ENCODE measurements at places on chromosomes 4 and X.
A peak's percentile ranks its signal among the peaks of the same experiment; 100 is the strongest.

DNA sequence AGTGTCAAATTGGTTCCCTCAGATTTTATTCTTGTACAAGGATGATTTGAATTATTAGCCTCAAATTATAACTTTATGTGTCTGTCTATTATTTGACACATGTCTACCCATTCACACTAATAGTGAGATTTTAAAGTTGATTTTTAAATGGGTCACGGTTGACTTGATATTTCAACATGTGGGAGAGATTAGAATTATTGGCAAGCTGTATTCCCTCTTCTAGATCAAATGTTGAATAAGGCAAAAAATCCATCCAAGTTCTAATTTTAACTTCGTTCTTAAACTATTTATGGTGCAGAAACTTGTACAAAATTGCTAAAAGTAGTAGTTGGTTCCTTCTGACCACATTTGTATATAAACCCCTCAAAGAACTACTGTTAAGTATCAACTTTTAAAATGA lies 1498.0 kb downstream of the STIM2 start:
- DNase-seq = no peak

GRCh38 chrX:44747969-44748368 lies 95.9 kb upstream of the DUSP21 start:
- DNase-seq = peak; percentile 36

DNA sequence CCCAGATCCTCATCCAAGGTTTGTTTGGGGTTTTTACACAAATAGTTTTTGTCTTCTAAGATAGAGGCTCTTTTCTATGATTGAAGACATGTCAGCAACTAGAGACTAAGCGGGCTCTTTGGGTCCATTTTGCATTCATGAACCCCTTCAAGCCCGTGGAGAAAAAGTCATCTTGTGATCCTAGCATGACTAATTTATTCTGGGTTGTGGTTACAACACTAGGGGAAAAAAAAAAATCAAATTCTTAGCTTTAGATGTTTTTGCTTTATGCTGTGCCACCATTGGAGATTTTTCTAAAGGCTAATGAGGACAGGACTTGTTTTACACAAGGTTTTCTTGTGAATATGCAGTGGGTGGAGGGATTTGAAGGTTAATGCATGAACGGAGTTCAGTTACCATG lies 440.0 kb downstream of the PCDH7 start:
- no peak for DNase-seq

DNA sequence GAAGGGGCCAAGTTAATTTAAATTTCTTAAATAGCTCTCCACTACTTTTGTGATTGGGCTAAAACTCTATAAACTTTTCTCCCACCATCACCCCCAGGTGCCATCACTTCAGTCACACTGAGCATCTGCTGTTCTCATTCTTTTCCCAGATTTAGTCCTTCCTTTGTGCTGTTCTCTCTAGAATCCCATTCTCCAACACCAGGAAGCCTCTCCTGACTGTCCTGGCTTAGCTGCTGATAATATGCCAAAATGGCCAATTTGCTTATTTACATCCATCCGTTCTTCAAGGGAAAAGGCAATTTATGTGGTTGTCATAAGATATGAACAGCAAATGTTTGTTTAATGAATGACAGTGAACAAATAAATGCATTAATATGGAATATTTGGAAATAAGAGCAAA lies 44.1 kb downstream of the FGFBP1 start:
- no peak for DNase-seq

DNA sequence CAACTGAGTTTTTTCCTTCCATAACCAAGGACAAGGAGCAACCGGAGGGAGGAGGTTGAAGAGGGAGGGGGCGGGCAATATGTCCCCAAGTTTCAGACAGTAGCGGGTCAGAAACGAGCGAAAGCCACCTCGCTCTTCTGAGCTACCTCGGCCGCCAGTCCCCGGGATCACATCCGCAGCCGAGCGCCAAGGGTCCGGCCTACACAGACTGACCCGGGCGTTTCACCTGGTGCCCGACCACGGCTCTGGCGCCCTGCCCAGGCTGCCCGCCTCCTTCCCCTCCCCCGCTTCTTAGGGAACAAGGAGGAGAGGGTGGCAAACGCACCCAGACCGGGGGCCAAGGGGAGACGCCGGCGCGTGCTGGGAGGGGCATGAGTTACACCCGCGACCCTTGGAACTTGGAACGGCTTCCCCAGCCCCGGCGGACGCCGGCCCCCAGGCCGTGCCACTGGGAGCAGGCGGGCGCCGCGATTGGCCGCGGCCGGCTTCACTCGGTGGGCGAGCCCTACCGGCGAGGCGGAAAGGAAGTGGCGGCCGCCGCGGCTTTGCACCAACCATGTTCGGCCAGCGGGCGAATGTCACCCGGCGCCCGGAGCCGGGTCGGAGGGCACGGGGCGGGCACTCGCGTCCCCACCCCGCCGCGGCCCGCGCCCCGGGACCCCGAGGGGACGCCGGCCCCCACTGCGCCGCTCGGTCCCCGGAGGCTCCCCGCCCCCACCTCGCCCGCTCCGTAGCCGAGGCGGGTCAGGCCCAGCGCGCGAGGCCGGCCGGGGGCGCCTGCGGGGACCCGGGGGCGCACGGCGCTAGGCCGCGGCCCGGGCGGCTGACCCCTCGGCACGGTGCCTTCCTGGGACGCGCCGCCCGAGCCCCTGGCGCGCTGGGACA lies 1.5 kb downstream of the IRF2 start:
- DNase-seq = peak; percentile 37

- DNase-seq = no peak
These were observed 1.0 kb downstream of the IDUA start for GRCh38 chr4:987624-988513.

GRCh38 chr4:17492876-17493275 lies 19.0 kb downstream of the QDPR start:
- DNase-seq = no peak

DNA sequence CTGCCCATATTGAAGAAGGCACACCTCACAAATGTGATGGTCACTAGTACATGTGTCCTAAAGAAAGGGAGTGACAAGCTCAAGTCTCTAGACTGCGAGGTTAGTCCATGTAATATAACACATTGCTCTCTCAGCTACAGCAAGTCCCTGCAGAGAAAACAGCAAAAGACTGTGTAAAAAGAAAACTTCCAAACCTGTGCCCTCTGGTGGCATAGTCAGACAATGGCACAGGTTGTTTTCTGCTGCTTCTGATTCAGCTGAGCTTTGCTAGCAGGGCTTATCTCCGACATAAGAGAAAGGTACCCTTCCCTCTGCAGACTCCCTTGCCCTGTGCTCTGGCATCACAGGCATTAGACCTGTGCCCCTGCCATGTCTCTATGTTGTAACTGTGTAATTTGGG lies 1.4 kb upstream of the SERPINA7 start:
- no peak for DNase-seq

GRCh38 chr4:3780347-3781171 lies 14.4 kb downstream of the ADRA2C start:
- no peak for DNase-seq

DNA sequence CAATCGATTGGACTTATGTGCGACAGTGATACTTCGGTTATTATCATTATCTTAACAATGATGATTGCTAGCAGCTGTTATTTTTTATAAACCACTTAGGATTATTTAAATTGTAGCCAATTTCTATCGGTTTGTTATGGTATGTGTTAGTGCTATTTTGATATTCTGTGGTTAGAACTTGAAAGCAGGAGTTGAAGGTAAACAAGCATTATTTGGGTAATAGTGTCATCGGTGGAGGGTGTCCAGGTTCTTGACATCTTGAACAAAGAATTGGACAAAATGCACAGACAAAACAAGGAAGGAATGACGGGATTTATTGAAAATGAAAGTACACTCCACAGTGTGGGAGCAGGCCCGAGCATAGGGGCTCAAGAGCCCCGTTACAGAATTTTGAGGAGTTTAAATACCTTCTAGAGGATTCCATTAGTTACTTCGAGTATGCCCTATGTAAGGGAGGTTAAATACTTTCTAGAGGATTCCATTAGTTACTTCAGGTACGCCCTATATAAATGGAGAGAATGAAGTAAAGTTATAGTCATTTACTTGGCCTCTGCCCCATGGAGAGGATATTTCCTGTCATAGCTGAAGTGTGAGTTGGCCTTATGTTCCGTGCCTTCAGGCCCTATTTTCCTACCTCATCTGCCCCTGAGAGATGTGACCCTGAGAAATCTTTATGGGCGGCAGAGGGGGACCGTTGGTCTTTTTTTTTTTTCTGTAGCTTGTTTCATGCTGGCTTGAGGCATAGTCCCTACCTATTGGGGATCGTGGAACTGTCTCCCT lies 13.1 kb downstream of the MOB1B start:
- DNase-seq = no peak

DNA sequence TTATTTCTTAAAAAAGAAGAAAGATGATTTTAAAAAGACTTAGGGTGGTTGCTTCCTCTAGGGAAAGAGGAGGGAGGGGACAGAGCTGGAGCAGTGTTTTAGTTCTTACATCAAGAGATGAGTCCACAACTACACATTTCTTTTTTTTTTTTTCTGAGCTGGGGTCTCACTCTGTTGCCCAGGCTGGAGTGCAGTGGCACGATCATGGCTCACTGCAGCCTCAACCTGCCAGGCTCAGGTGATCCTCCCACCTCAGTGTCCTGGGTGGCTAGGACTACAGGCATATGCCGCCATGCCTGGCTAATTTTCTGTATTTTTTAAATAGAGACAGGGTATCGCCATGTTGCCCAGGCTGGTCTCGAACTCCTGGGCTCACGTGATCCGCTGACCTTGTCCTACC lies 17.2 kb downstream of the SH3KBP1 start:
- DNase-seq = no peak

DNA sequence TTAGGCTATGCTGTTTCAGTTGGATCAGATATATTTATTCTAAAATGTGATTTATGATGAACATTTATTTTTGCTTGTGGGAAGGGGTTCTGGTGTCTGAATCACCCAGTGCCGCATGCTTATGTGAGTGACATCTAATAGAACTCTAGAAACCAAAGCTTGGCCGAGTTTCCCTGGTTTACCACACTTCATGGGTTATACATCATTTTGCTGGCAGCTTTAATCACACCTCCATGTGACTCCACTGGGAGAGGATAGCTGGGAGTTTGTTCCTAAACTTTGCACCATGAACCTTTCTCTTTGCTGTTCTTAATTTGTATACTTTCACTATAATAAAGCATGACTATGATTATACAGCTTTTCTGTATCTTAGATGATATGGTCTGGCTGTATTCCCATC lies 382.9 kb downstream of the INPP4B start:
- peak; percentile 24 for DNase-seq

DNA sequence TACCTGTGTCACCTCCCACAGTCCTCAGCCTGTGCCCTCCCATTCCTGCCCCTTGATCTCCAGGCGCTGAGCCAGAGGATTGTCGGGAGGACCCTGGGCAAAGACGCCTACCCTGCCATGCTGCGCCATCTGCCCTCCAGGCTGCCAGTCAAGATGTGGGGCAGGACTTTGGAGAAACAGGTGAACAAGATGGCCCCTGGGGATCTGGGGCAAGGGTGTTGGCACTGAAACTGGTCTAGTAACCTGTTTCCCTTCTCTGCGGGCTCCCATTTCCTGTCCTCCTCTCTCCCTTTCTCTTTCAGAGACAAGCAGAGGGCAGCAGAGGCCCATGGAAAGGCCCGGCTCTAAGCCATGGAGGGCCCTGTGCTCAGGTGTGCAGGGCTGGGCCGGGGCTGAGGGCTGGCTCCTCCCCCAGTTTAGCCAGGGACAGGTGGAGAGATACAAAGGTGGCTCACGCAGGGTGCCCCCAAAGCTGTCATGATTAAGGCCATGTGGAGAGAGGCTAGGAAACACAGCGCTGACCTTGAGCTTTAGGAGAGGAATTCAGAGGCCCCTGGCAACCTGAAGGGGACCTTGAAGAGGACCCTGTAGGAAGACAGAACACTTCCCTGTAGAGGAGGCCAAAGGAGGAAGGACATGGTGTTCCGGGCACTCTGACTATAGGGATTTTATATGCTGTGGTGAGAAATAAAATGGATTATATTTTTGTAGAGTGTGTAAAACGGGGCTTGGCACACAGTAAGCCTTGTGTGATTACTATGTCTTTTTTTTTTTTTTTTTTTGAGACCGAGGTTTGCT lies at the start of gene GLOD5:
TSS of gene GLOD5 (plus strand) at position 74 of the 798 bp plus-strand sequence. CDS start at position 118, 44 bp downstream.
- DNase-seq = no peak

DNA sequence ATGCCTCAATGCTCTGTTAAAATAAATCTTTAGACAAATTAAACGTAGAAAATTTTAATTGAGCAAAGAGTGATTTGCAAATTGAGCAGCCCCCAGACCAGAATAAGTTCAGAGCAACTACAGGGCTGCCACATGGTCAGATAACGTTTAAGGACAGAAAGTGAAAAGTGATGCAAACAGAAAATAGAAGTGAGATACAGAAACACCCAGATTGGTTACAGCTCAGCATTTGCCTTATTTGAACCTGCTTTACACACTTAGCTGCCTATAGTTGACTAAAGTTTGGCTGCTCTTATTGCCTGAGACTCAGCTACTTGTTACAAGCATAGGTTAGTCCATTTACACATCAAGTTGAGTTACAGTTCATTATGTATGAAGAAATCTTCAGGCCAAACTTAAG lies 1800.8 kb upstream of the PCDH10 start:
- no peak for DNase-seq

- no peak for DNase-seq
These were observed 10.7 kb downstream of the CAPN6 start for GRCh38 chrX:111259559-111259958.

GRCh38 chrX:103513067-103513466 lies 6.2 kb downstream of the RAB40A start:
- no peak for DNase-seq

DNA sequence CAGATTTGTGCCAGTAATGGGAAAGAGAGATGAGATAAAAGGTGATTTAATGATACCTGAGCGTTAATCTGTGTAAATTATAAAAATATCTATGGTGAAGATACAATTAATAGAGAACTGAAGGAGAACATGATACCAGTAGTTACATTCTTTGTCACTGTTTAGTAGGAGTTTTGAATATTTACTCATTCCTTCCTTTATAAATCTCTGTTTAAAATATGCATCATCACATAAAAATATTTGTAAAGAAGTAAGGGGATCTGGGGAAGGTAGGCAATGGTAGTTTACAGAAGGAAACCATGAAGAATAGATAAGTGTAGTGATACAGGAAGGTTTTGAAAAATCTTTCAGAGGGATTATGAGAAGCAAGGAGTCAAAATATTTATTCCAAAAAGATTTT lies 190.6 kb upstream of the PCDH18 start:
- DNase-seq = no peak

GRCh38 chr4:63717384-63717783 lies 691.9 kb downstream of the TECRL start:
- DNase-seq = no peak

DNA sequence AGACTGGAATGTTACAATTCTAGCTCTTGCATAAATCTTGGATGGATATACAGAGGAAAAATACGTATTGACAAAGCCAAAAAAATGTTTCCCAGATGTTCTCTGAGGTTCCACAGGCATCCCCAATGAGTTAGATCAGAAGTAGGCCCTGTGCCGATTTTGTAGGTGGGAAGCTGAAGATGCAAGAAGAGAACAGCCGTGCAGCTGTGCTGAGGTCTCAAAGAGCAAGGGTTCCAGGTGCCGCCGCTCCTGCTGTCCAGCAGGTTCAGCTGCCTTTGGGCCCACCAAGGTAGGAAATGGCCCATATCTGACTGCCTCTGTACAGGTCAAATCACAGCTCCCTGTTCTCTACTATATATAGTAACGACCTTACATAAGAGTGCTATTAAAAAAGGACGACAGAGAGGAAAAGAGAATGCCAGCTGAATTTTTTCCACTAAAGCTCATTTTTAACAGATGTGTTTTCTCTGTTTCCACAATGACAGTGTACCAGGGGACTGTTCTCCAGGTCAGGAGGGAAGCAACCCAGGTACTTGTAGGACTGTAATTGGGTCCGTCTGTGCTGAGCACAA lies 155.6 kb downstream of the CBR4 start:
- no peak for DNase-seq

GRCh38 chr4:40722576-40723161 lies 27.1 kb upstream of the NSUN7 start:
- DNase-seq = no peak

- DNase-seq = no peak
These were observed 15.3 kb upstream of the PITX2 start for GRCh38 chr4:110638089-110638746.

All from stromal cell of bone marrow (primary cell).